ENCODE measurements at places on chromosomes 3 and 15.
A peak's percentile ranks its signal among the peaks of the same experiment; 100 is the strongest.

GRCh38 chr3:193942516-193943055, 193.4 kb upstream of the HES1 start:
- no peak for DNase-seq

DNA sequence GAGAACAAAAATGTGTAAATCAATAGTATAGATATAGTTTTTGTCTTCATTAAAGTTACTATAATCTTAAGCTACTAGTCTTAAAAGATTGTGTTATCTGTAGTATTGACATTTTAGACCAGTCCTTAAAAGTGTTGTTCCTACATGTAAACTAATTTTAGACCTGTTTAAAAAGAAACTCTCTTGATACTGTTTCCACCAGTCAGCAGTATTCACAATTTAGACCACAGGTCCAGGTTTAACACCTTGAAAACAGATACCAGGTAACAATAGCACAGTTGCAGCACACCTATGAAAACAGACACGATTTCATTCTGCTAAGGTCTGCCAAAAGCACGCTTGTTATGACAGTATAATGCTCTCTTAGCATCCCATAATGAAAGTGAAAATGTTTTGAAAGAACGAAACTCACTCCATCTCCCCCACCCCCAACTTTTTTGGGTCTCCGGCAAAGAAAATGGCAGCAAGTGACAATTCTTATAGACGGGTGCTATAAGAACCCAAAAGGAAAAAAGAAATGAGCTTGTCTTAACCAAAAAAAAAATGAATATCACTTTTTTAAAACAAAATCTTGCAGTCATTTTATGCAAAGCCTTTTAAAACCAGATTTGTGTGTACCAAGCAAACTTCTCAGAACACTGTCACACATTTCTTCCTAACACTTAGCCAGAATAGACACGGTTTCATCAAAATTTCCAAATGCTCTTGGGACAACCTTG, 1.6 kb downstream of the EIF4E3 start:
- no peak for DNase-seq

- DNase-seq = no peak
These were observed 44.6 kb upstream of the FILIP1L start for GRCh38 chr3:100158918-100159330.

DNA sequence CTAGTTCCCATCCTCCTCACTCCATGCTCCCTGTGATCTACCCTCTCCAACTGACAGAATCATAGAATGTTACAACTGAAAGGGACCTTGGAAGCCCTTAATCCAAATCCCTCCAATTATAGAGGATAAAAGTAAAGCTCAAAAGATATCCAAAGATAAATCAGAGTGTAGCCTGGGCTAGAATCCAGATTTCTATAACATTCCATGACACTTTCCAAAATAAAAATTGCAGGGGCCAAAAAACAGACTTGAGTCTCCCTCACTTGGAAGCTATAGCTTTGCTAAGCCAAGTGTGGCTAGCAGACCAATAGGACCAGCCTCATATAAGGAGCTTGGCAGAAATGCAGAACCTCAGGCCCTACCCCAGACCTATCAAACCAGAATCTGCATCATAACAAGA, 148.1 kb downstream of the NTRK3 start:
- DNase-seq = no peak

- DNase-seq = no peak
These were observed 8.9 kb downstream of the MUC20 start for GRCh38 chr3:195729476-195730251.

DNA sequence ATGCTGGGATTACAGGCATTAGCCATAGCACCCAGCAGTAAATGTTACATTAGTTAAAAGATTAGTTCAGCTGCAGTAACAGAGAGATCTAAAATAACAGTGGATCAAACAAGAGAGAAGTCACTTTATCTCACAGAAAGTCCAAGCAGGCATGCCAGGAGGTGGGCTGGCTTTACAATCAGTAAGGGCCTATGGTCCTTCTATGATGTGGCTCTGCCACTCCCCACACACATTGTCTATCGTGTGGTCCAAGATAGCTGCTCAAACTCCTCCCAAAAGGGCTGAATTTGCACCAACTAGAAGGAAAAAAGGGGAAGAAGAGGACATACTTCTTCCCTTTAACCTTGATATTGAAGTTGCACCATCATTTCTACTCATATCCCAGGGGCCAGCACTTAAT, 4.6 kb upstream of the RUVBL1 start:
- DNase-seq = no peak

DNA sequence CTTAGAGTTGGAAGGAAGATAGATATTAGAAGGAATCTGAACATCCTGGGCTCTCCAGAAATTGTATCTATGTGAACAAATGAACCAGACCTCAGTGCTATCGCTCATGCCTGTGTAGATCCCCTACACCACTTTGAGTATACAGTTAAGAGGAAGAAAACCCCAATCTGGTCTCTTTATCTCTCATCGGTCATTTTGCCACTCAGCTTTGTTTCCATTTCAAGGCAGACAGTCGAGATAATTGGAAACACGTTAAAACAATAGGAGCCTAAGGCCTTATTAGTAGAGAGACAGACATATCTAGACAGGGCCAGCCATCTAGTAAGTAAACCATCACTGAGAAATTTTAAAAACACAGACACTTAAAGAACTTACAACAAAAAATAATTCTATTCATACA, 101.6 kb downstream of the MYLK start:
- no peak for DNase-seq

GRCh38 chr15:25346371-25346770, 92.5 kb downstream of the UBE3A start:
- DNase-seq = no peak

- DNase-seq = no peak
These were observed 14.6 kb upstream of the SNRPN start for GRCh38 chr15:24940236-24940635.

GRCh38 chr15:43102187-43102586, 3.7 kb downstream of the UBR1 start:
- no peak for DNase-seq

- no peak for DNase-seq
These were observed 44.2 kb upstream of the WNT5A start for GRCh38 chr3:55531321-55531720.

DNA sequence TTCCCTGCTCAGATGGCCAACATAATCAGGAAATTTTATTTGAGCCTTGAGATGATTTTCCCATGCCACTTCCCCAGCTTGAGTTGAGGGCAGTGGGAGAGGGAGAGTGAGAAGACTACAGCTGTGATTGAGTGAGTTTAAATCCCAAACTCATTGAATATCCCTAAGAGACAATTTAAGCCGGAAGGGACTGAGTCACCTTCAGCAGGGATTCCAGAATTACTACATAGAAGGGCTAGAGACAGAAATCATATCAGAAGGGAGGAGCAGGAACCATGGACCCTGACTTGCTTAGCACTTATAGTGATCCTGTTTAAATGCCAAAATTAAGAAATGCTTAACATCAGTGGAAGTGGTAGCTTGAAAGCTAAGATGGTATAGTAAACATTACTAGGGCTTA, 312.2 kb upstream of the SLCO3A1 start:
- no peak for DNase-seq

DNA sequence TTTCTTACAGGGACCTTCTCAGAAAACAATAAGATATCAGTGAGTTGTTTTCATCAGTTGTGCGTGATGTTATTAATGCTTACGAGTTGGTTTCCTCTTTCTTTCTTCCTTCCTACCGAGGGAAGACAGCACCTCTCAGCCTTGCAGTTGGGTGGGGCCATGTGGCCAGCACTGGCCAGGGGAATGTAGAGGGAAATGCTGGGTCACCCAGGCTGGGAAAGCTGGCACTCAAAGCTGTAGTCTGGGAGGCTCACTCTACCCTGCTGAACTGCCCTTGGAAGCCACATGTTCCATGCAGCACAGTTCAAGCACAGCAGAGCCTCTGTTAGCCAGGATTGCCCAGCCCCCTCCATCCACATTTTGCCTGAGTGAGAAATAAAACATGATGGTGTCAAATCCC, 10.1 kb upstream of the CHCHD6 start:
- no peak for DNase-seq

DNA sequence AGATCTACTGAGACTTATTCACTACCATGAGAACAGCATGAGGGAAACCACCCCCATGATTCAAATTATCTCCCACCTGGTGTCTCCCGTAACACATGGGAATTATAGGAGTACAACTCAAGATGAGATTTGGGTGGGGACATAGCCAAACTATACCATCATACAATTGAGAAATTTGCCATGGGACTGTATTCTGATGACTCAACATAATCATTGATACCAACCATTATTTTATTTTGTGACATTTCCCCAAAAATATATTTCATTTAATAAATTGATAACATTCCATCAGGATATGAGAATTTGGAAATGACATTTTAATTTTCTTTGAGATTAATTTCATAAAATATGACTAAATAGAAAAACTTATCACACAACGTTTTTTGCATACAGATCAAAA, 96.6 kb upstream of the MDFIC2 start:
- no peak for DNase-seq

DNA sequence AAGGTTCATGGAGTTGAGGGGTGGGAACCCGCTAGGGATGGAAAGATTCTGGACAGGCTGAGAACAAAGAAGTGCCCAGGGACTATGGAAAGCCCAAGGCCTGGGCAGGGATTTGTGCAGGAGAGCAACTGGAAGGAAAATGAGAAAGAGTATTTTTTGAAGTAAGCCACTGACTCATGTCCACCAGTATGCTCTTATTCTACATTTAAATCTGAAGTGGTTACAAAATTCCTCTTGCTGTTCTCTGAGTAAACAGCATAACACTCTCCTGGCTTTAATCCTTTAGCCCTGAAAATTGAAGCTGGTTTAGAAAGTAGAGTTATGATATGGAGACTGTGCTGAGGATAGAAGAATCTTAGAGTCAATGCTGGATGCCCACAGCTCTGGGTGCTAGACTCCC, 165.2 kb downstream of the ISL2 start:
- DNase-seq = no peak

GRCh38 chr15:71295603-71296314, 180.5 kb downstream of the THSD4 start:
- DNase-seq = no peak

GRCh38 chr15:29102911-29103823, 166.5 kb downstream of the NSMCE3 start:
- peak; percentile 52 for DNase-seq

DNA sequence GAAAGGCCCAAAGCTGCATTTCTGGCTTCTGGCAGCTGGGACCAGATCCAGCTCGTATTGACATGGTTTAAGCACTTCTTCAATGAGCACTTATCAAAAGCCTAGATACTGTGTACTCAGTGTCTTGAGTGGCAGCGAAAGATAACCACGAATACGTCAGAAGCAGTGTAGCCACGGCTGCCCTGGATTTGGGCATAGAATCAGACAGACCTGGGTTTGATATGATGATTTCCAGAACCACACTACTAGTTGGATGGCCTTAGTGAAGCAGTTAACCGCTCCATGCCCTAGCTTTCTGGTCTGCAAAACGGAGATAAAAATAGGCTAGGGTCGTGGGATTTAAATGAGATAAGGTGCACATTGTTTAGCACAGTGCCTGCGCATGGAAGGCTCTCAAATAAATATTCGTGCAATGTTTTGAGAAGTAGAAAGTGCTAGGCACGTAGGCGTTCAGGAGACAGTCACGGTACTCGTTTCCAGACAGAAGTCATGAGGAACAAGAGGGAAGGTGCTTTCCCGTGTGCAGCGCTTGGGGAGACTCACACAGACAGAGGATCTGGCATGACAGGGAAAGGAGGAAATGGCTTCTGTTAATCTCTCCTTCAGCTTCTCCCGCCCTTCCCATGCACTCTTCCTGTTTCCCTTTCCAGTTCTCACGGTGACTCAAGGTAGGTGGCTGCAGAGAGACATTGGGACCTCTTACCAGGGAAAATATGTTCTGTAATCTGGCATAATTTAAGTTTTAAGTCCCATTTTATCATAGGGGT, 70.3 kb downstream of the CCNL1 start:
- no peak for DNase-seq

DNA sequence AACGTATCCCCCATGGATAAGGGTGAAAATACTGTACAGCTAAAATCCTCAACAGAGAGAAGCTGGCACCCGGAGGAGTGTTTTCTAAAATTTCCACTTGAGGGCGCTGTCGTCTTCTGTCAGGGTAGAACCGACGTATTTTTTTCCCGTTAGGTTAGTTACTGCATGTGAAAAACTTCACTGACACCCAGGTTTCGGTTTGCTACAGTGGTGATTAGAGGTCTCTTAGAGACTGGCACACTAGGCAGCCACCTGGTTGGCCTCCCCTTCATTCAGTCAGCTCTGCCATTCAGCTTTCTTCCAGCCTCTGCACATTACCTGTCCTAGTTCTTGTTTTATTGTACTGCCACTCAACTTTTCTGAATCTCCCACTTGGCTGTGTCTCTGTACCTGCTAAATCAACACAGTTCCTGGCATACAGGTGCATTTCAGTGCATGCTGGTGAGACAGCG, 18.4 kb downstream of the CCK start:
- no peak for DNase-seq

GRCh38 chr3:197540961-197541377, 14.8 kb downstream of the BDH1 start:
- DNase-seq = no peak

DNA sequence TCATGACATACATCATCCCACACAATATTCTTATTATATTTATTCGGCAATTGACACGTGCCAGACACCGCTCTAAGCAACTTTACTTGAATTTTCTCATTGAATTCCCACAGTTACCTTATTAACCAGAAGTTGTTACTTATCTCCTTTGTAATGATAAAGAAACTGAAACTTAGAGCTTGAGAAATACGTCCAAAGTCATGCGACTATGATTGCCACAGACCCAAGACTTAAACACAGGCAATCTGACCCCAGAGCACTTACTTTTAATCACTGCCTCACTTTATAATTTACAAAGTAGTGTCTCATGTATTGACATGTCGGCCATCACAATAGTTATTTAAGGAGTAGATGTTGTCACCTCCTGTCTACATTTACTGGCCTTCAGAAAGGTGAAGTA, 64.7 kb downstream of the ATP13A4 start:
- no peak for DNase-seq

DNA sequence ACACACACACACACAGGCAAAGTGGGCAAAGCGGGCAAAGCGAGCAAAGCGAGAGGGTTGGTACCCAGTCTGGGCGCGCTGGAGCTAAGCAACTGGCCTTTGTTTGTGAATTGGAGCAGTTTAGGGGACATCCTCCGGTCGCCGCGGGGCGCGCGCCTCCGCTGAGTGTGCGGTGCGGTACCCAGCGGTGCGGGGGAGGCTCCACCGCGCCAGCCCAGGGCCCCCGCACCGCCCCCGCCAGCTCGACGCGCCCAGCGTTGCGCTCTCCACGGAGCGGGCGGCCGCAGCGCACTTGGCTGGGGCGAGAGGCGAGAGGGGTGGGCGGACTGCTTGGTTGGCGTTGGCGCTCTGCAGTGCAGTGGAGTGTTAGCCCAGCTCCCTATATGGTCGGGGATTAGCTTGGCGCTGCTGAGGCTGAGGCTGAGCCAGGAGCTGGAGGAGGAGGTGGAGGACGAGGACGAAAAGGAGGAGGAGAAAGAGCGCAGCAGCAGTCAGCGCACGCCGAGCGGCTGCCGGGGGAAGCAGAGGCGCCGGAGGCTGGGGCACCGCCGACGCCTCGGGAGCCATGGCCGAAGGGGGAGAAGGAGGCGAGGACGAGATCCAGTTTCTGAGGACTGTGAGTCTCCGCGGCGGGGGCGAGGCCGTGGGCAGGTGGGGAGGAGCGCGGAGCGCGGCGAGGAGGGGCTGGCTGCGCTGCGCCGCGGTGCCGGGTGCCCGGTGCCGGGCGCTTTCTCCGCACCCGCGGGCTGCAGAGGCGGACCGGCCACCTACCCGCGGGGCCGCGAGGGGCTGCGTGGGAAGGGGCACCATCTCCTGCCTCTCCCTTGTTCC, at the start of gene RYR3:
TSS of gene RYR3 (plus strand) at position 487 of the 831 bp plus-strand sequence. CDS start at position 566, 79 bp downstream.
- DNase-seq = peak; percentile 73

Measured in psoas muscle (tissue), 8 donors.